ENCODE measurements at places on chromosomes 5 and 9.

- no peak for DNase-seq
Measured at GRCh38 chr5:138542180-138542955, 668 bp downstream of the ETF1 start.

DNA sequence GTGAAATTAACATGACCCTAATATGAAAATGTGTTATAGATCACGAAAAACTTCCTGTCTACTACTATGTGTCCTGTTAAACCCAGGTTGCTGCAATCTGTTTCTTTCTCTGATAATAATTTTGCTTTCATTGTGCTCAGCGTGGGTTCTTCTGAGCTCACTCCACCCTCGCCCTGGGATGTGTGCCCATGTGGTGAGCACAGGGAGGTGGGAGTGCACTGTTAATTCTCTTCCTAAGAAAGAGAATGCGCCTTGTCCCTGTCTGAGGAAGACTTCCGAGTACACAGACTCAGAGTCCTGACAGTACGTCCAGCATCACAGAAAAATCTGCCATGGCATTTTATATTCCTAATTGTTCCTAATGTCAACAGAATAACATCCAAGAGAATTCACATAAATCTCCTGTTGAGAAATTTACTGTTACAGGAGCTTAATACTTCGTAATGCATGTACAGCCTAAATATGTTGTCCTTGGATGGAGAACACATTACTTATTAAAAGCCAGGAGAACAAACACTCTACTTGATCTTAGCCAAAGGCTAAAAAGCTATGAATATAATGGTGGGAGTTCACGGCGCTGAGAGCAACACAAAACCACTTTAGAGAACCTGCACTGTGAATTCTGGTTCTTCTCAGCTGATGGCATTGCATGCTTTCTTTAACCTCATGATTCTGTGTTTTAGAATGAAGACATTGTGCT, 102.6 kb downstream of the PDE4D start:
- no peak for DNase-seq

DNA sequence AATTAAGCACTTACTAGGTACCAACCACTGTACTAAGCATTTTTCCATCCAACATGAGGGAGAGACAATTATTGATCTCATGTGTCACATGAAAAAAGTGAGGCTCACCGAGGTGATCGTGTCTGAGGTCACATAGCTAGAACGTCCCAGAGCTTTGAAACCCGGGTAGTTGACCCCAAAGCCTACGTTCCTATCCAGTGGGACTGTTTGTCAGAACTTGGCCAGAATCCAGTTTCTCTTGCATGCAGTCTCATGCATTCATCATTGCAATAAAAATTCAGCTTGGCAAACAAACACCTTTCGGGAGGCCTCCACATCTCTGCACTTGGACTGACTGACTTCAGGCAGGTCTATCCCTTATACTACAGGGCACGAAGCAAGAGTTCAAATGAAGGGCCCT, 23.4 kb upstream of the FAT2 start:
- no peak for DNase-seq

- DNase-seq: no peak
Measured at GRCh38 chr5:171595401-171595800, 176.0 kb downstream of the FGF18 start.

DNA sequence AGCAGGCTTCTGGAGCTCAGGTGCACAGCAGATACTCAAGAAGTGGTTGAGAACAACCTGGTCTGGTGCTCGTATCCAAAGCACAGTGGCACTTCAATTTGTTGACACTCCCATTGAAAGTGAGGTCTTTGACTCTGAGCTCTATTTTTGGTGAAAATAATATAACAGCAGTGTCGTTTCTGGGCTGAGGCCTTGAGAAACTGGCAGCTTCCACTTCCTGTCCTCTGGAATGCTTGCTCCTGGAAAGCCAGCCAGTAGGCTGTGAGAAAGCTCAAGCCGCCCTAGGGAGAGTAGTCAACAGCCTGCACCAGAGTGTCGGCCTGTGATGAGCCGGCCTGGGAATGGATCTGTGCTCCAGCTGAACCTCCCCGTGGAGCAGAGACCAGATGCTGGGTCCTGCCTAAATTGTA, 6.8 kb upstream of the SUSD3 start:
- no peak for DNase-seq

DNA sequence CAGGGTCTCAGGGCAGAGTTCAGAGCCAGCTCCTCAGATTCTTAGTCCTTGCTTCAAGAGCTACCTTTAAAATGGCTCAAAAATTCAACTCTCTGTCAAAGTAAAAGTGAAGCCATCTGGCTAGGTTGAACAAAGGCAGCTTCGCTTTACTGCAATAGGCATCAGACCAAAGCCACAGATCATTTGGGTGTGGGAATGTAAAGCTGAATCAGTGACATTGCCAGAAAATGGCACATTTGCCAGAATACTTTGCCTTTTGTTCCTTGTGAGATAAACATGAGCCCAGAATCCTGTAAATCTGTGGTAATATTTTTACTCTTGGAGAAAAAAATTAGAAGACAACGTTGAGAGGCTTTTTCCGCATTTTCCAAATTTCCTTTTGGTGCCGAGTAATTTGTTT, 210.5 kb downstream of the PALM2AKAP2 start:
- no peak for DNase-seq

DNA sequence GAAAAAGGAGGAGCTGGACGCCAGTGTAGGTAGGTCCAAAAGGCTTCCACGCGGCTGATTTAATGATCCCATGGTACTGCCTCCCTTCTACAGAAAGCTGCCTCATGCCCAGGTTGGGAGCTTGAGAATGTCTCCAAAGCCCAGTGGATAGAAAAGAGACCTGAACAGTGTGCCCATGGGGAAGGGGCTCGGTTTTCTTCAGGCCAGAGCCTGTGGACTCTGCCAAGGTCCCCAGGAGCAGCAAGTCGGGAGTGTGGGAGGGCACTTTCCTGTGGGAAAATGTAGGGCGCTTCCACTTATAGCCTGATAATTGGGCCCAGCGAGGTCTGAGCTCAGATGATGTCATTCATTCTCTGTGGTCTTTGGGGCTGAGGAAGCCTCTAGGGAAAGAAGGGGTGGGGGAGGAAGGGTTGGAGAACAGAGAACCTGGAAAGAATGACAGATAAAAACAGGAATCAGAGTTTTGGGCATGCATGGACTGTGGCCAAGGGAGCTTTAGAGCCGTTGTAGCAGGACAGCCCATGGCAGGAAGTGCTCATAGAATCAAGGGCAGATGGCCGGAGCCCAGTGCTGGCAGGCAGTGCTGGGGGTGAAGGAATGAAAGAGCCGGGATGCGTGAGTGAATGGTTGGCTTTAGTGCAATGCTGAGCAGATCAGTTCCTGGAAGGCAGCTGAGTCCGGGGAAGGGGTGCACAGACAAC, 42.5 kb upstream of the SH3PXD2B start:
- DNase-seq: no peak

GRCh38 chr5:93704996-93705395, 36.4 kb downstream of the POU5F2 start:
- no peak for DNase-seq
